ENCODE measurements at places on chromosomes 12 and 14. TPM values are rescaled to one million over a fixed set of nuclear protein-coding genes. Genes with fewer than 3 reads are reported as not detected.

DNA sequence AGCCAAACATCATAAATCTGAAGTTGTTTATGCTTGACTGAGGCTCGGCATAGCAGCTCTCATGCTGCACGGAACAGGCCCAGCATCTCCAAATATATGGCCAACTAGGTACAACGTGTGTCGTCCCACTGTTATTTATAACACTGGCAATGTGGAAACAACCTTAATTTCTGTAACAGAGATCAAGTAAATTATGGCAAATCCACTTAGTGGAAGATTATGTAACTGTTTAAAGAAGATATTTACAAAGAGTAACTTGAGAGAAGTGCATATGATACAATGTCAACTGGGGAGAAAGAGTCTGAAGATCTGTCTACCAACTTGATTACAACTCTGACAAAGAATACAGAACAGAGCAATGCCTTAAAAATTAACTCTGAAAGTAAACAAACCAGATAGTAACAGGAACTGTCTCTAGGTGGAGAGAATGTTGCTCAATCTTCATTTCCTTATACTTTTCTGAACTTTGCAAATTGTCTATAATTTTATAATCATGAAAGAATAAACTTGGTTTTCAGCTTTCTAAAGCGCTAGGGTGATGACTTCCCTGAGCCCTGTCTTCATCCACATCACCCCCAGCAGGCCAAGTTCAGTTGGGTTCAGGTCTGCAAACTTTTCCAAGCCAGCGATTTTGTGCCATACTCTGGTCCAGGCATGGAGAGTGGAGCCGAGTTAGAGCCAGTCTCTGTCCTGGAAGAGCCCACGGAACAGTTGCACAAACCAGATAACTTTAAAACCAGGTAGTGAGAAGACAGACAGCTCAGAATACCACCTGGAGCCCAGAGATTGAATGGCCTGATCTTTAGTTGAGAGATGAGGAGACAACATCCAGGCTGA lies 44.3 kb upstream of the BDKRB2 start:
- no peak overlapping the region for H3K4me3 ChIP-seq
- no peaks in the 10 kb centered on the region for H3K4me1 ChIP-seq
- H3K27me3 ChIP-seq: no peaks in the 10 kb centered on the region
- no peak overlapping the region for H3K27ac ChIP-seq
- no peaks in the 10 kb centered on the region for H3K36me3 ChIP-seq
- no peak for DNase-seq

DNA sequence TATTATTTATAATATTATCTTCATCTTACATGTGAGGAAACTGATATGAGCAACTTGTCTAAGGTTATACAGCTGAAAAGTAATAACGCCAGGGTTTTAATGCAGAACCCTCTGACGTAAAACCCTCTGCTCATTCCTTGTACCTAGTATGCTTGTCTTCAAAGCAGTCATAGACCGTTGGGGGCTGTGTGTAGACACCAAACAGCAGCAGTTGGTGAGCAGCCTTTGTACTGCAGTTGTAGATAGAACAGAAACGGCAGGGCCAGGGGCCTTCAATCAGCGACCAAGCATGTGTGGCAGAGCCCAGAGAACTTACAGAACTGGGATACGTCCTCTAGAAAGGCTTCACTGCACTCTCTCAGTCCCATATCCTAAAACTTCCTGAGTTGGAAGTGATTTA lies 28.1 kb downstream of the EVL start:
- H3K36me3 ChIP-seq: peaks cover 17% of the 10 kb centered on the region
- no peak for DNase-seq
- H3K27ac ChIP-seq: no peak overlapping the region
- H3K4me1 ChIP-seq: no peaks in the 10 kb centered on the region
- no peaks in the 10 kb centered on the region for H3K27me3 ChIP-seq

DNA sequence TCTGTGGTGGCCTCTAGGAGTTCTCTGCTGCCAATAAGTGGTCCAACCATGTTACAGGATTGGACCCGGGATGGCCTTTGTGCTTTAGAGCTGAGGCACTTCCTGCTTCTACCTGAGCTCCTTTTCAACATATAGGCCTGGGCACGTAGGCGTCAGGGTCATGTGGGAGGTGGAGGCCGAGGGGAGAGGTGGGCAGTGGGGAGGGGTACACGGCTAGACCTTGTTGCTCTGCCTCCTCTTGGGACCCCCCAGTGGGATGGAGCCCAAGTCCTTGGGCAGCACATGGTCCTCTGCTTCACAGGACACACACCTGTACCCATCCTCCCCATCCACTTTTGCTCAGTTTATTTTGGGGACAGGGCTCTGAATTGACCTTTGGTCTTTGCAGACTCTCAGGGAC lies 7.4 kb downstream of the RBP5 start:
- no peaks in the 10 kb centered on the region for H3K27me3 ChIP-seq
- no peak overlapping the region for H3K4me3 ChIP-seq
- no peaks in the 10 kb centered on the region for H3K36me3 ChIP-seq
- DNase-seq: no peak

- no peaks in the 10 kb centered on the region for H3K27me3 ChIP-seq
- H3K36me3 ChIP-seq: no peaks in the 10 kb centered on the region
- no peak overlapping the region for H3K4me3 ChIP-seq
- DNase-seq: no peak
- no peaks in the 10 kb centered on the region for H3K4me1 ChIP-seq
These were observed 241.5 kb downstream of the SUDS3 start for GRCh38 chr12:118617611-118618450.

- H3K4me3 ChIP-seq: no peak overlapping the region
- DNase-seq: no peak
- H3K4me1 ChIP-seq: no peaks in the 10 kb centered on the region
- no peaks in the 10 kb centered on the region for H3K27me3 ChIP-seq
- no peaks in the 10 kb centered on the region for H3K36me3 ChIP-seq
- no peak overlapping the region for H3K27ac ChIP-seq
These were observed 403.9 kb downstream of the MED13L start for GRCh38 chr12:115873451-115874082.

DNA sequence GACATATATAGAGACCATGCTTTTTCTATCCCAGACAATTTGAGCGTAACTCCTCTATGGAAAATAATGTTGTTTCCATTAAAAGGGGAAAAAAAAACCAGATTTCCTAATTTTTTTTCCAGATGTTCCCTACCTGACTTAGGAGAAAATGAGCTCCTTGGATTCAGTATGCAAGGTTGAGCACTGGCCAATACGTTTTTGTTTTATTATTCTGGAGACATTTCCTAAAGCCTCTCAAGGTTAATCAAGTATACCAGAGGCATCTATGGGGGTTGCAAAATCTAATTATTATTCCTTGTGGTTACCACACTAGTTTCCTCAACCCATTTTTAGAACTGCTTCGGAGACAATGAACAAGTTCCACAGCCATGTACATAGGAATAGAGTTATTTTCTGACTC lies 291.3 kb downstream of the SLC16A7 start:
- no peaks in the 10 kb centered on the region for H3K27me3 ChIP-seq
- no peaks in the 10 kb centered on the region for H3K4me1 ChIP-seq
- no peak for DNase-seq
- H3K4me3 ChIP-seq: no peak overlapping the region
- no peaks in the 10 kb centered on the region for H3K36me3 ChIP-seq

DNA sequence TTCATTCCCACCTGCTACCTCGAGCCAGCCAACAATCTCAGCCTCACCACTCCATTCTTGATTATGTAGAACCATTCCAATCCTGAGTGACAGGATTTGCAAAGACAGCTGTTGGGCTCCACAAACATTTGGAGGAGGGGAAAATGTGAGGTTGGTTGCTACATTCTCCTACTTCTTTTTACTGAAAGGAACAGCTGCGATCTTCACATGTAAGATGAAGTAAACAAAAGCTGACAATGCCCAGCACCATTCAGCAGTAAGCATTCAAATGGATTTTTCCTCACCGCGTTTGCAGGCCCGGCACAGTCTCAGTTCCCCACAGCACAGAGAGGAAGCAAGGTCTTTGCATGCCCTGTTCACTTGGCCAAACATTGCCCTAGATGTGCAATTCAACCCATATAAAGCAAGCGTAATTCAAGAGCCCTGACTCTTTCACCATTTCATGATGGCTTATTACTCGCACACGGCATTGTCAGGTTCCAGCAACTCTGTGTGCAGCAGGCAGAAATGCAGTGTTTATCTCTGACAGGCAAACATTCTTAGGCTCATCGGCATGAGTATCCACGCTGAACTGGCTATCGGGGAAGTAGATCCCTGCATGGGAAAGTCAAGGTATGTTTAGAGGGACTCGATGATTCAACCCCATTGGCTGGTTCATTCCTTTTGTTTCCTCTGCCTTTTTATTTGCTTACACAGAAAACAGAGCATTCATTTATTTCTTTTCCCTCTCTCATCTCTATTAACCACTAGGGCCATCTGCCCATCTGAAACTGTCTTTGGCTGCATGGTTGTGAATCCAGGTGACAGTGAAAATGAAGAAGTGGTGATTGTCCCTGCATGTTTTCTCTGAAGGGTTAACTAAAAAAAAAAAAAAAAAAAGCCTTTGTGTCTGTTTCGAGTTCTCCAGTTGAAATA lies 236.1 kb upstream of the PLEKHG7 start:
- H3K36me3 ChIP-seq: no peaks in the 10 kb centered on the region
- DNase-seq: no peak
- peaks cover 41% of the 10 kb centered on the region for H3K4me1 ChIP-seq
- H3K4me3 ChIP-seq: no peak overlapping the region

DNA sequence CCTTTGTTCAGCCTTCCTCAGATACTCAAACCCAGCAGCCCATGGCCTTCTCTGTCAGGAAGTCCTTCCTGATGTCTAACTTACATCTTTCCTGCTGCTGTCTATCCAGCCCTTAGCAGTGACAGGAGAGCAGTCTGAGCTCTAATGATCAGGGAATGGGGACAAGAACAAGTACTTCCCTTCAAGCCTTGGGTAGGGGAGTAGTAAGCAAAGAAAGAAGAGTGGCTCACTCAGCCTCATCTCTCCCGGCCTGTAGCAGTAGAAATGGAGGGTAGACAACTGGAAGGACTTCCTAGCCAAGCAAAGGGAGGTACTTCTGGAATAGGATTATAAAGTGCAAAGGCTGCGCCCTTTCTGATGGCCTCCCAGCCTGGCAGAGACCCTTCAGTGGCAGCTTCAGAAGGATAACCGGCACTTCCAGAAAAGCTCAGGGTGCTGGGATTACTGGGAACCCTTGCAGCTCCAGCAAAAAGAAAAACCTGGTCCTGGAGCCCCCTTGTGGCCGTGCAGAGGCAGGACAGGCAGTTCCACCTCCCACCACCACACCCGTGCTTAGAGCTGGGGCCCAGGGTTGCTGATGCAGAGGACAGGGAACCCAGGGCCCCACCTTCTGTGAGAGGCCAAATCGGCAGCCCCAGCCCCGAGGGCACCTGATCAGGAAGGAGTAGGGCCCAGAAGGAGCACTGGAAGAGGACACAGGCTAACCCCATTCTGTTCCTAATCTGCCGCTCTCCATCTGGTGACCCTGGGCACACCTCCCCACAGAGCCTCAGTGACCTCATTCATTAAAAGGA lies 12.4 kb upstream of the SMUG1 start:
- H3K4me1 ChIP-seq: peaks cover 6% of the 10 kb centered on the region
- H3K27me3 ChIP-seq: no peaks in the 10 kb centered on the region
- no peak overlapping the region for H3K27ac ChIP-seq
- H3K4me3 ChIP-seq: no peak overlapping the region
- no peaks in the 10 kb centered on the region for H3K36me3 ChIP-seq

- no peaks in the 10 kb centered on the region for H3K36me3 ChIP-seq
- peaks cover 5% of the 10 kb centered on the region for H3K4me1 ChIP-seq
- no peaks in the 10 kb centered on the region for H3K27me3 ChIP-seq
- no peak for DNase-seq
- H3K4me3 ChIP-seq: no peak overlapping the region
These were observed 25.6 kb upstream of the CHPT1 start for GRCh38 chr12:101671833-101672232.

DNA sequence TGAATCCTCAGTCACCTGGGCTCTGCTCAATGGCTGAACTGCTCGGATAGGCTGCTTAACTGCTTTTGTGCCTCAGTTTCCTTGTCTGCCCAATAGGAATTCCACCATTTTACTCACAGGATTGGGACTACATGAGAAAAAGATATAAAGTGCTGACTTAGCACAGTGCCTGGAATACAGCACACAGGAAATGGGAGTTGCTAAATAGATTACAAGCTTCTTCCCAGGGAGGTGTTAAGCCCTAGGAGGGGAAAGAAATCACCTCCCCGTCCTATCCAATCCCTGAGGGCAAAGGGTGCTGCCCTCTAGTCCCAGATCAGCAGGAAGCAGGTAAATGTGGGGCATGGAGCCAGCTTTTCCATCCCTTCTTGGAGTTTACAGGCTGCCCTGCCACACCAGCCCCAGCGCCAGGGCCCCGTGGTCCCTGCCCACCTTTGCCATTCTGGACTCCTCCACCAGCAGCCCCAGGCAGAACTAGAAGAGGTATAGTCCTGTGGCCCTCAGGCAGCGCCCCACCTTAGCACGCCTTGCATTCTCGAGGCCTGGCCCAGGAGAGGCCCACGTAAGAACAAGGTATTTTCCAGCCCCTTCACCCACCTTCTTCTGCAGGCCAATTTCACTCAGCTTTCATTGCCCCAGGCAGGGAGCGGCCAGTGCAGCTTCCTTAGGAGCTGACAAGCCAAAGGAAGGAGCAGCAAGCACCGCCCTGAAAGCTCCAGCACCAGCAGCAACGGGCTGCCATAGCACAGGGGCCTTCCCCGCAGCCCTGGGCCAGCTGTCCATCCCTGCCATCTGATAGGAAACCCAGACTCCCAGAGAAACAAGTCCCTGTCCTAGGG lies 28.8 kb upstream of the RPLP0 start:
- H3K36me3 ChIP-seq: peaks cover 14% of the 10 kb centered on the region
- DNase-seq: no peak
- H3K4me1 ChIP-seq: peaks cover 97% of the 10 kb centered on the region
- peak overlapping the region; percentile 95 for H3K27ac ChIP-seq
- peak overlapping the region; percentile 21 for H3K4me3 ChIP-seq
- no peaks in the 10 kb centered on the region for H3K27me3 ChIP-seq

GRCh38 chr14:71267691-71268090 lies 360.4 kb downstream of the PCNX1 start:
- H3K4me1 ChIP-seq: peaks cover 3% of the 10 kb centered on the region
- H3K4me3 ChIP-seq: peak overlapping the region; percentile 1
- H3K36me3 ChIP-seq: no peaks in the 10 kb centered on the region
- DNase-seq: no peak
- no peaks in the 10 kb centered on the region for H3K27me3 ChIP-seq
- no peak overlapping the region for H3K27ac ChIP-seq

- no peak overlapping the region for H3K4me3 ChIP-seq
- no peak for DNase-seq
- no peaks in the 10 kb centered on the region for H3K36me3 ChIP-seq
- H3K27ac ChIP-seq: no peak overlapping the region
These were observed 445.6 kb downstream of the GLT1D1 start for GRCh38 chr12:129298921-129299320.

GRCh38 chr12:93783832-93784231 lies 106.7 kb downstream of the CRADD start:
- peak overlapping the region; percentile 82 for H3K27ac ChIP-seq
- H3K4me3 ChIP-seq: no peak overlapping the region

GRCh38 chr12:122935318-122935717 lies 30.9 kb downstream of the ABCB9 start:
- H3K27ac ChIP-seq: no peak overlapping the region
- peaks cover 23% of the 10 kb centered on the region for H3K36me3 ChIP-seq
- no peak for DNase-seq
- no peak overlapping the region for H3K4me3 ChIP-seq
- H3K4me1 ChIP-seq: no peaks in the 10 kb centered on the region

- H3K36me3 ChIP-seq: peaks cover 22% of the 10 kb centered on the region
- no peaks in the 10 kb centered on the region for H3K27me3 ChIP-seq
- H3K4me1 ChIP-seq: peaks cover 39% of the 10 kb centered on the region
These were observed 8.3 kb downstream of the RESF1 start for GRCh38 chr12:31967539-31967938.

Gene KRT3
- not detected for total RNA-seq

Gene TPH2
- total RNA-seq: 0.17 TPM

Gene CALCOCO1
- 317 TPM for total RNA-seq

Gene HAL
- not detected for total RNA-seq

Gene ART4
- total RNA-seq: 0.83 TPM

Gene PLXNC1
- 7.9 TPM for total RNA-seq

Gene RILPL2
- total RNA-seq: 6.0 TPM
